ENCODE measurements at places on chromosomes 5 and 9.

- DNase-seq, result no peak
Observed at GRCh38 chr5:99122976-99123375, 194.2 kb upstream of the CHD1 start.

GRCh38 chr9:128249558-128249907, 26.3 kb downstream of the GOLGA2 start:
- DNase-seq, result no peak

DNA sequence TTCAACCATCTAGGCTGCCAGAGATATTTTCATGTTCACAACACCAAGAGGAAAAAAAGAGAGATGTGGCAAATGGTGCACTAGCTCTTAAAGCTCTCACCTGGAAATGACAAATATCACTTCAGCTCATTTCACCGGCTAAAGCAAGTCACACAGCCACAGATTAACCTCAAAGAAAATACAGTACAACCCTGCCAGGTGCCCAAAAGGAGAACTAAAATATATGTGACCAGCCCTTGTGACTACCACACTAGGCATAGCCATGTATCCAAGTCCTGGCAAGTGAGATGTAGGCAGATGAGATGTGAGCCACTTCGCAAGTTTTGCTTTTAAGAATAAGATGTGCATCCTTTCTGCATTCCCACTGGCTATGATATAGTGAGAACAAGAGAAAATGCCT, 41.4 kb downstream of the AGTPBP1 start:
- DNase-seq, result no peak

DNA sequence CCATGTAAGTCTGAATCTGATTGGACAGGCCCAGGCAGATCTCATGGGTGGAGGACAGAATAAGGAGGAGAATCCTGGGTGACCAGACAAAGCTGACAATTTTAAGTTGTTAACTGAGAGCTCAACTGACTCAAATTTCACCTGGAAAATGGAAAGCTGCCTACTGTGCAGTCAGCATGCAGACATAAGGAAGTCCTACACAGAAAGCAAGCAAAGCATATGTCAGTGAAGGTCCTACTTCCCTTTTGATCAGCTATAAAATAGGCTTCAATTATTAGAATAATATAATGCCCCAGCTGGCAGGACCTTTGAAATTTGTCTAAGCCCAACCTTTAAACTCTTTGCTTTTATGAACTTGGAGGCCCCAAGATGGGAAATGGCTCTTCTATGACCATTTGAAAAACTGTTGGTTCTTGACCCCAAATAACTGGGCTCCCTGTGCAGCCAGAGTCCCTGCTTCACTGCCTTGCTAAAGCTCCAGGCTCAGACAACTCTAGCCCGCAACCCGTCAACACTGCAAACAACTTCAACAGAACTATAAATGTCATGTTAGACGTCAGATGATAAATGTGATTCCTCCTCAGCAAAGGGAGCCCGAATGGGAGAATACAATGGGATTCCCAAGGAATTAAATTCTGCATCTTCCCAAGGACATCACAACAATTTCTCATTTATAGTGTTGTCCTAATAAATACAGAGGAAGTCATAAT, 118.9 kb upstream of the ADRA1B start:
- no peak for DNase-seq

GRCh38 chr5:11037941-11038340, 276.9 kb upstream of the DAP start:
- DNase-seq, result no peak

DNA sequence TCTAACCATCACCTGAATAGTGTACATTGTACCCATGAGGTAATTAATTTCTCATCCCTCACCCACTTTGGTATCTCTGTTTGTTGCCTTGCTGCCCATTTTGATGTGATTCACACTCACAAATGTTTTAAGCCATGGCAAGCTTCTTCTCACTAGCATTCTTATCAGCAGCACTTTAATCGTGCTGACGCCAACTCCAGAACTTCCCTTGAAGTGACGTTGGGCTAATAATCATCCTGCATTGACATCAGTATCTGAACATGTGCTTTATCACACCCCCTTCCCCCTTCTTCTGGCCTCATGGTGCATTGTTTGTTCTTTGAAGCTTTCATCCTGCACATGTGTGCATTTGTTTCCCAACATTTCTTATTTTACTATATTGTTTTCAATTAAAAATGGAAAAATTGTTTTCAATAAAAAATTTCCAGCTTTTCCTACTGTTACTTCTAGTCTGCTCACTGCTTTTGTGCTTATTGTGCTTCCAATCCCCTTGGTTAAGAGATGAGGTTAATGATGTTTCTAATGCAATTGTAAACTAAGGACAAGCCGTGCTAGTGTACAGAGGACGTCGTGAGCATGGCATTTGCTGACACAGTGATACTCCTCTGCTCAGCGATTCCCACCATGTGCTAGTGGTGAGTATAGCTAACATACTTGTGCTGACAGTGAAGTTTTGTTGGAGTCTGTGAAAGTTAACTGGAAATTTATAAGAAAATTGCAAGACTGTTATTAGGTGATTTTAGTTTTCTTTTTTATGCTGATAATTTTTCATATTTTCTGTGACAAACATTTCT, 238.5 kb downstream of the KDM4C start:
- no peak for DNase-seq

DNA sequence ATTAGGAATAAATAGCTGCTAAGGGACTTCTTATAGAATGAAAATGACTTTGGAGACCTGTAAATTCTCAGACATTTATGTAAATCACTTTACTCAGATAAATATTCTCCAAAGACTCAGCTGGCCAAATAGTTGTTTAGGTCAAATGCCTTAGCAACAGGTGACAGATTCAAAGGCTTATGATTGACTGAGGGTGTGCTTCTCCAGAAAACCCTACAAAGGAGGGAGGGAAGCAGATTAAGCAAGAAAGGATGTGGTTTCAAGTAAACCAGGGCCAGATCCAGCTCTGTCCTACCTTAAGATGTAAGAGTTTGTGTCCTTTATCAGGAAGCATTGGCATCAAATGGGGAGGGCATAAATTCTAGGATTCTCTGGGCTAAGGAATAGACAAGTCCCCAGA, 433.0 kb downstream of the TLE1 start:
- DNase-seq, result no peak

GRCh38 chr5:42874621-42875198, 63.0 kb upstream of the SELENOP start:
- no peak for DNase-seq

All from stimulated activated CD4-positive, alpha-beta T cell treated with anti-CD3 and anti-CD28 coated beads, Interleukin-12 subunit alpha, Interleukin-12 subunit beta, amount 100 ng/mL, for 48 hours (primary cell).